NCI-H2081 (cell line): ENCODE measurements at places on chromosomes 1 and 21.

DNA sequence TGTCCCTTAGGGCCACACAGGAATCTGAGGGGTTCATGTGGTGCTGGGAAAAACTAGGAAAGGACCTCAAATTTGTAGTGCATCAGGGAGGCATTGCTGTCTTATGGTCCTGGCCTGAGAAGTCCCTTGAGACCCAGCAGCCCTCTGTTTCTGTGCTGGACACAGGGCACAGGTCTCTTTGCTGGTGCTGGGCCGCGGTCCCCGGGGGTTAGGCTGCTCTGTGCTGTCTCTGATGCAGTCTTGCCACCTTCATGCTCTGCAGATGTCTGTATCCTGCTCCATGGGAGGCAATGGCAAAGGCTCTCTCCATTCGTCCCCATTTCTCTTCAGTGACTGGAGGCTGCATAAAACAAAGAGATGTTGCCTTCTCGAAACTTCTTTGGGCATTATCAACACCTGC, 13.0 kb downstream of the EDARADD start:
- DNase-seq: no peak

DNA sequence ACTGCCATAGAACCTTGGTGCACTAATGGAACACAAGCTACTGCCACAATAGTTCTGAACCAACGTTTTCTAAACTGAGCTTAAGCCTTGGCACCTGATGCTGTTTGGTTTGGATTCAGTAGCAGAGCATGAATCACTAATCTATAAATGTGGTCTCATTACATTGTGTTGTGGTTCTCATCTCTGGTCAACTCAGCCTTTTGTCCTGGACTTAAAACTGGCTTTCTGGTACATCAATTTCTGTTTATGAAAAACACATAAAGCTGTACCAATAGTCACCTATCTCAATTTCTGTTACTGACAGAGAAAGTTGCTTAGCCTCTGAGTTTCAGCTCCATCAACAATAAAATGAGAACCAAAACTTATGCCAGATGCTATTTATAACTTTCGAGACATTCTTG, 197.5 kb upstream of the KIAA0040 start:
- no peak for DNase-seq

GRCh38 chr1:154760469-154760933, 109.6 kb downstream of the KCNN3 start:
- no peak for DNase-seq

DNA sequence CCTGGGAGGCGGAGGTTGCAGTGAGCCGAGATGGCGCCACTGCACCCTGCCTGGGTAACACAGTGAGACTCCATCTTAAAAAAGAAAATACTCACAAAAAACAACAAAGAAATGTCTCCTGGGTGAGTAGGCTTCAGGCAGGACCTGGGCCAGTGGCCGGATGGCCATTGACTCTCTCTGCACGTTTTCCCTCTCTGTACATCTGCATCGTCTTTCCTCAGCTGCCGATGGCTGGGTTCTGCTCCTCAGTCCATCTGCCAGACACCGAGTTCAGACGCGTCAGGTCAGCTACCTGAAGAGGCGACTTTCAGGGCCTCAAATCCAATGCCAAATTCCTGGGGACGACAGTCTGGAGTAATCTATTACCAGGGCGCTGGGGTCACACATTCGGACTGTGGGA, 199.3 kb downstream of the CAMTA1 start:
- DNase-seq: no peak

DNA sequence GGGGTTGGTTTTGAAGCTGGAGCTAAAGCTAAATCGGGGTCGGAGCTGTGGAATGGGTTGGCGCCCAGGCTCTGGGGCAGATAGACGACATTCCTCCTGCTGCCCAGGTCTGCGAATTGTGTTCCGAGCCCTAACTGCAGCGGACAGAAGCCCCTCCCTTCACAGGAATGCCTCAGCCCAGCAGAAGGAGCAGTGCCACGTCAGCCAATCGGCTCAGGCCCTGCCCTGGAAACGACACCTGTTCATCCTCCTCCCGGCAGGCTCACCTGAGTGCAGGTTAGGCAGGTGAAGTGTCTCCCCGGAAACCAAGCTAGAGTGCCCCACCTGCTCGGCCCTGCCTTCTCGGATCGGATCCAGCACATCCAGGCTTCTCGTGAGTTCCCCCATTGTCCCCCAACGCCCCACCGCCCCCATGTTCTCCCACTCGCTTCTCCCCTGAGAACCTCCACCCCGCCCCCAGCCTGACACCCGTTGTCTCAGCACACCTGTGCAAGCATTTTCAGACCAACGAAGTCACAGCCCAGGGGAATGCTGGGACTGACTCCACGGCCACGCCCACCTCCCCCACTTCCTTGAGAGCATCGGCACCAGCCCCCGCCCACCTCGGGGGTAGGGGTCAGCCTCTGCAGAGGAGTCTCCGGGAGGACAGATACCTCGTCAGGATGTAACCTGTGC, 775 bp downstream of the TMEM125 start:
- peak; percentile 9 for DNase-seq

GRCh38 chr1:156104861-156105832, 9.4 kb upstream of the LMNA start:
- no peak for DNase-seq

DNA sequence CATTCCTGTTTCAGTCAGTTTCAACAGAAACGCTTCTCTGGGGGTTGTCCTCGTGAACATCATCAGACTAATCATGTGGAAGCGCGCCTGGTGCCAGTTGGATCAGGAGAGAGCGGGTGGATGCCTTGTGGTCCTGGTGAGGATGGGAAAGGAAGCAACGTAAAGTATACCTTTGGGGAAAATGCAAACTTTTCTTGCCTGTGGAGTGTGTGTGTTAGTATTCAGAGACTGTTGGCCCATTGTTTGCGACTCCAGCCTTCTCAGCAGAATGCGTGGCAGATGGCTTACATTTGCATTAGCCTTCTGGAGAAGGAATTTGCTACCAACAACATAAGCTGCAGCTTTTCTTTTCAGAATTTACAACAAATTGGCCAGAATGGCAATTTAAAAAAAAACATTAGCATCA, 173.9 kb downstream of the RWDD3 start:
- no peak for DNase-seq

GRCh38 chr1:182205351-182206022, 144.0 kb upstream of the ZNF648 start:
- no peak for DNase-seq

DNA sequence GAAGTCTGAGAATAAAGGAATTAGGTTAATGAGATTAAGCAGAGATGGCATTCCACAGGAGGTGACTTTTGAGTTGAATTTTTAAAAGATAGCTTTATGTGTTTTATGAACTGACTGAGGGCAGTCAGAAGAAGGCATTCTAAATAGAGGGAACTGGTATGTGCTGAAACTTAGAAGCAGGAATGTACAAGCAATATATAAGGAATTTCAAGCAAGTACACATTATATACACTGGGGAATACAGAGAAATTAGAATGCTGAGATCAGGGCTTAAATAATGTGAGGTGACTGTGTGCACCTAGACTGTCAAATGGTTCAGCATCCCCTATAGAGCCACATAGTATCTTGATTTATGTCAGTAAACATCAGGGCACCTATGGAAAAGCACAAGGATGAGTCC, 19.3 kb downstream of the WNT2B start:
- DNase-seq: no peak

DNA sequence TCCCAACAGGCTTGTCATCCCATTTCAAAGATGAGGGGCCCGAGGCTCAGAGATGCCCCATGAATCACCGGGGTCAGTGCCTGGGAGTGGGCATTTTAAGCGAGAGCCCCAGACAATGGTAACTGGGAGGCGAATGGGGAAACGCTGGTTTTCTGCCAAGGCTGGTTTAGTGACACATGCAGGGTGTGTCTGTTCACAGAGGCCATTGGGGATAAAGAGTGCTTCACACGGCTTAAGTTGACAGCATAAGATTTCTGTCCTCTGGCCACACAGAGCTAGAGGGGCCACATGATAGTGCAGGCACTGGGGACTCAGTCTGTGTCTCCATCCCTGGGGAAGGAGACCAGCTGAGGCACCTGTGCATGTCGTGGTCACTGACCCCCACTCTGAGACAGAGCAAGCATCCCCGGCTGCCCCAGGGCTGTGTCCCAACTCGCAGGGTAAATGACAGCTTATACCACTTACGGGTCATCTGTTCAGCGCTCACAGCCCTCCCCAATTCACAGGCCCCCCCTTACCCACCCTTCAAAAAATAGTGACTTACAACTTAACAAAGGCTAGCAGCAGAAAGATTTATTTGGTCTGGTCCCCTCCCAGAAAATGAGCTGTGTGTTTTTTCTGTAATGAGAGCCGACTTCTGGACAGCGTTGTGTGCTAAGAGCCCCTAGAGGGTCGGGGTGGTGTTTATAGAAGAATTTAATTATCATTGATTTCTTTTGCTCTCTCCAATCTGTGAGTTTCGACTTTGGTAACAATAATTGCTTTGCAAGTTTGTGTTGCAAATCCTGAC, 34.9 kb upstream of the ARHGEF16 start:
- DNase-seq: peak; percentile 27

GRCh38 chr1:47948126-47948525, 49.1 kb downstream of the TRABD2B start:
- no peak for DNase-seq

GRCh38 chr1:174949645-174950044, 50.1 kb upstream of the CACYBP start:
- no peak for DNase-seq

DNA sequence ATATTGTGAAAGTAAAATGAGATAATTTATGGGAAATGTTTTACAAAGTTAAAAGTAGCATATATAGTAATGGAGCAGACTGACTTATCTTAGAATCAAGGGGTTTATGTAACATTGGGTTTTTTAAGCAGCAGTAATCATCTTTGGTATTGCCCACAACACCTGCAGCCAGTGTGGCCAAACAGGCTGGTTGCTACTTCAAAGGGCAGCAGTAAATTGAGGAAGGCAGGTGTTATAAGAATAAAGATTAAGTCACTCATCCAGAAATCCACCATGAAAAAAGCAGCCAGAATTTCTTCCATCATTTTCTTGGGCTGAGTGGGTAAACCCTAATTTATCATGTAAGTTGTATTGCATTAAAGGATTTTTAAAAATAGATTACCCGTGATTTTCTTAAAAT, 16.7 kb downstream of the DYNLT5 start:
- peak; percentile 36 for DNase-seq

- DNase-seq: no peak
Measured at GRCh38 chr1:39666772-39667171, 5.1 kb downstream of the NT5C1A start.

DNA sequence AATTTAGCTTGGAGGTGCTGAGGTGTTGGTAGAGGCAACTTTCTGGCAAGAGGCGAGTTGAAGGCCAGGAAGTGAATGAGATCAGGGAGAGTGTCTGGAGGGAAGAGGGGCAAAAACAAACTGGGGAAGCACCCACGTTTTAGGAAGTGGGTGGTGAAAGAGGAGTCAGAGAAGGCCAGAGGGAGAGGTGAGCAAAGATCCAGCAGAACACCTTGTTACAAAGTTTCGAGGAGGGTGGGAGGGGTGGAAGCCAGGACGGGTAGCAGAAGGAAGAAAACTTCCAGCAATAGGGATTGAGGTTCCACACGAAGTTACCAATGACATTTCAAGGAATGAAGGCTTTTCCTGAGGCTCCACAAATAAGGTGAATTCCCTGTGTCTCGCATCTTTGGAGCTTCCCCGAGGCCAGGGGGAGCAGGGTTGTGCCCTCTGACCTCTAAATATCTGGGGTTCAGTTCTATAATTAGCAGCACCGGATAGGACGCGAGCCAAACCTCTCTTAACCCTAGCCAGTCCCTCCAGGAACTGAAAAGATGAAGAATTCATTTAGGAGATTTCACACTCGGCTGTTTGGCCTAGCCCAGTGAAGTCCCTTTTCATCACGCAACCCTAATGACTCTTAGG, 578 bp upstream of the SESN2 start:
- DNase-seq: no peak

- DNase-seq: no peak
Measured at GRCh38 chr1:62198781-62199125, 4.1 kb downstream of the L1TD1 start.

GRCh38 chr1:223140611-223141405, 2.2 kb downstream of the TLR5 start:
- no peak for DNase-seq

DNA sequence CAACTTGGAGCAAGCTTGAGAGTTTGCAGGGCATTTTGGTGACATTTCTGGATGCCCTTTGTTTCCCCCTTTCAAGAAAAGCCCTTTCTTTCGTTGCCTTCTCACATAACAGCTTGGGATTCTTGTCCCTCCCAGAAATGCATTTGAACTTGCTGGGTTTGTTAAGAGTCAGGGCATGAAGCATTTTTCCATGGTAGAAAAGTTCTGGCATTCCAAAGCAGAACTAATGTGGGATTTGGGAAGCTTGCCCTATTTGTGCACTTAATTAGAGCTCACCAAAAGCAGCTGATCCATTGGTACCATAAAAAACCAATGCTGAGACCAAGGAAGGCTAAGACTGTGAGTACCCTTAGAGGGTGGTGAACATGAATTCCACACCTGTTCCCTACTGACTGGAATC, 99.8 kb upstream of the HOOK1 start:
- no peak for DNase-seq

GRCh38 chr1:200998323-200998722, 25.2 kb downstream of the KIF21B start:
- no peak for DNase-seq

- no peak for DNase-seq
Measured at GRCh38 chr1:195831789-195832188, 776.5 kb downstream of the KCNT2 start.

DNA sequence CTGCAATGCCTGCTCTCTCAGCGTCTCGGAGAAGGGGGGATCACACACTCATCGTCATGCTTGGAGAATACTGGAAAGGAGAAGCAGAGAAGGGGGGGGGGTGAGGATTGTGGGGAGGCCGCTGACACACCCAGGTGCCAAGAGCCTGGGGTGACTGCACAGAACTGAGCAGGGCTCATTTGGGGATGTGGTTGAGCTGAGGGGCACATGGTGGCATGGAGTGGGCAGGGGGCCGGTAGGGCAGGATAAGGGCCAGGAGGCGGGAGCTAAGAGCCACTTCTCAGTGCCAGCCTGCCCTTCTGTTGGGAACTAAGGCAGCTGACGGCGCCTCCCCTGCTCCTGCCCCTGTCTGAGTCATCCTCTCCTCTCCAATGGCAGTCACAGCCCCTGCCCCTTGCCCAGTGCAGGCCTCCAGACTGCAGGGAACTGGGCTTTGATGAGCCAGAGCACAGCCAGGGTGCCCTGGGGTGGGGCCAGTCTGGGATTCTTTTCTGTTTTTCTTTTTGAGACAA, 27.2 kb downstream of the MRPL37 start:
- DNase-seq: no peak

DNA sequence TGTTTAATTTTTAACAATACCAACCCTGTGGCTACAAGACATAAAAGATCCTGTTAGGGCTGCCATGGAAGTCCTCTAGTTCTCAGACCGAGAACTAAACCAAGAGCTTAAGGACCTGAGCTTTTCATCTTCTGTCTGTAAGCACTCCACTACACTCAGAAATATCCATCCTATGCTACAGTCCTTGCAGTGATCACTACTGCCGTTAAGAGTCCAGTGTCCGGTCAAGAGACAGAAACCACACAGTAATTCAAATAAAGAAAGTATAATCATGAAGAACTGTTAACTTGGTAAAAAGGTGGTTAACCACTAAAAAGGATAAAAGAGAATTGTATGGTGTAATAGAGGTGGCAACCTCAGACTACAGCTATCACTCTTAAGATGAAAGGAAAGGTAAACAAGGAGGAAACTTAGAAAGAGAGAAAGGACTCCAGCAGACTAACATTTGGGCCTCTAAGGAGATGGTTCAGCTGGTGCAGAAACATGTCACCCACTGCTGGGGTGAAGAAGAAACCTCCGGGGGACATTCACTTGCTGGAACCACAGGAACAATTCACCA, 22.1 kb upstream of the PRDX6 start:
- no peak for DNase-seq
